Uterus (tissue), 4 donors: ENCODE measurements at places on chromosomes 7 and 10. TPM values are rescaled to one million over a fixed set of nuclear protein-coding genes. Genes with fewer than 3 reads are reported as not detected.

Gene SDK1
- 10.5 TPM for total RNA-seq

GRCh38 chr10:4647109-4647785 lies 178.8 kb upstream of the AKR1E2 start:
- no peak for DNase-seq

GRCh38 chr10:83533290-83533689 lies 606.0 kb upstream of the GHITM start:
- no peak for DNase-seq

- no peak for DNase-seq
These were observed 9.8 kb upstream of the STEAP4 start for GRCh38 chr7:88316456-88316855.

DNA sequence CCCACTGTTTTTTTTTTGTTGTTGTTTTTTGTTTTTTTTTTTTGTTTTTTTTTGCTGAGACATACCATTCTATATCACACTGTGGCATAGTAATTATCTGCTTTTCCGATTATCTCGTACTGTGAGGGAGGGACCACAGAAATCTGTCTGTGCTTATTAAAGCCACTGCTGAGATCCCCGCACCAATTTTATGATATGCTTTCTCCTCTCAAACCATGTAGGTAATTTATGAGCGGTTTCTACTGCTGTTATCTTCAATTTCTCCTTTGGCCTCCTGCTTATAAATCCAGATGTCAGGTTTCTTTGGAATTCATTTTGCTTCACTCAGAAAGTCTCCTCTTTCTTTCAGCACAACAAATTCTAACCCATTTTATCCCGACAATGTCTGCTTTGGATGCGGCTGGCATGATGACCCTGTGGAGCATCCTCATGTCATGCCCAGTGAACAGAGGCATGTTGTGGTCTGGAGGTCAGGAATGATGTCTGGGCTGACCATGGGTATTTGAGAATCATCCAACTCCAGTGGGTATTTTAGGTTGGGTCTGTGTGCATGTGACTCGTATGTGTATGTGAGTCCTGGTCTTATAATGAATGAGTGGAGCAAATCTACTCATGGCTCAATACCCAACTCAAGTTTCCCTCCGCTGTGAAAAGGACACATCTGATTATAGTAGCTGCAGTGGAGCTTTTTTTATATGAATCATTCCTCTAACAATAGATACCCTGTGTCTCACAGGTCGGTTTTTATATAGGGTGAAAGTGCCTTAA lies 213.4 kb downstream of the GALNT17 start:
- DNase-seq, result no peak

GRCh38 chr10:80580638-80581468 lies 43.2 kb downstream of the SH2D4B start:
- no peak for DNase-seq

GRCh38 chr10:79176949-79177602 lies 108.3 kb downstream of the ZMIZ1 start:
- DNase-seq, result no peak

GRCh38 chr7:14687777-14688176 lies 214.8 kb downstream of the DGKB start:
- no peak for DNase-seq

DNA sequence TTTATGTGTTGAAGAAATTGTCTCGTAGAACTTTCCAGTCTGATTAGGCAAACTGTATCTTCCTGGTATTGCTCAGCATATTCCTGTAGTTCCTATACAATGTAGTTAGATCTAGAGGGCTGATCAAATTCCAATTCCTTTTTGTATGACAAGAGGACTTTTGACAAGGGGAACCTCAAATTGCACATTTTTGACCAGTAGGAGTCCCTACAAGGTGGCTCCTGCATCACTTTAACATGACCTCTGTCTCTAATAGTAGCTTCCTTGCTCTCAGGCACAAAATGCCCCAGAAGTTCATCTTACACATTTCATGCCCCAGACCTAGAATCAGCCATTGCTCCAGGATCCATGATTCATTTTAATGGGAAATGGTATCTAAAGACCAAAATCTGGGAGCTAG lies 18.7 kb downstream of the HERPUD2 start:
- no peak for DNase-seq

DNA sequence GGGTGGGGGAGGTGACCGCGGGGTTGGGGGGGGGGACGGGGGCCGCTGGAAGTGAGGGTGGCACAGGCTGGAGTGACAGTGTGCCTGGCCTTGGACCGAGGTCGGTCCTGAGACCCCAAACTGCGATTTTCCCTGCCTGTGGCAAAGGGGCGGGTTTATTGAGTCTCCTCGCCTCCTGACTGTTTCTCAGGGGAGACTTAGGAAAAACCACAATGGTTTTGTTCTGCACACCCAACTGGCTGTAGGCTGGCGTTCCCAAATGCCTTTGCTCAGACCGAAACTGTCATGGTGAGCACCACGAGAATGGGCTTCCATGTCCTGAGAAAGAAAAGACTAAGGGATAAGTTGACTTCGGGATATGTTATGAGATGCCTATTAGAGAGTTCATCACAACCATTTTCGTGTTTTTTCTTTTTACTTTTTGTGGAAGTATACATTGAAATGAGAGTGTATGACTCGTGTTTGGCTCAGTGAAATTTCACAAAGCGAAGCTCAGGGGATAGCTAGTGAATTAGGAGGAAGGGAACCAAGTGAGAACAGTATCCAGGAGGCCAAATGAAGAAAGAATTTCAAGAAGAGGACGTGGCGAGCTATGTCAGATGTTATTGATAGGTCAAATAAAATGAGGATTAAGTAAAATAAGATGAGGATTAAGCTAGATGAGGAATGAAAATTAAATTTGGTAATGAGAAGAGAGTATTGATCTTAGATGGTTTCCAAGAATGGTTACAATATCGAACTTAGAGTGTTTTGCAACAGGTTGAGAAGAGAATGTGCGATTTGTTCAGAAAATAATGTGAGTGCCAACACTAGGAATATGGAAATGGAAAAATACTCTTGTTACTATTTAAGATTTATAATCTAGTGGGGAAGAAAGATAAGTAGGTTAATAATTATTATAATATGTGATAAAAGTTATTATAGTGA lies 918 bp downstream of the NET1 start:
- DNase-seq, result no peak

Gene TWIST1
- 20.8 TPM for total RNA-seq

Gene SUGCT
- 6.3 TPM for total RNA-seq

GRCh38 chr7:154777489-154777888 lies 225.4 kb downstream of the PAXIP1 start:
- DNase-seq, result no peak

- DNase-seq, result no peak
These were observed 906 bp downstream of the CDK1 start for GRCh38 chr10:60778971-60779796.

DNA sequence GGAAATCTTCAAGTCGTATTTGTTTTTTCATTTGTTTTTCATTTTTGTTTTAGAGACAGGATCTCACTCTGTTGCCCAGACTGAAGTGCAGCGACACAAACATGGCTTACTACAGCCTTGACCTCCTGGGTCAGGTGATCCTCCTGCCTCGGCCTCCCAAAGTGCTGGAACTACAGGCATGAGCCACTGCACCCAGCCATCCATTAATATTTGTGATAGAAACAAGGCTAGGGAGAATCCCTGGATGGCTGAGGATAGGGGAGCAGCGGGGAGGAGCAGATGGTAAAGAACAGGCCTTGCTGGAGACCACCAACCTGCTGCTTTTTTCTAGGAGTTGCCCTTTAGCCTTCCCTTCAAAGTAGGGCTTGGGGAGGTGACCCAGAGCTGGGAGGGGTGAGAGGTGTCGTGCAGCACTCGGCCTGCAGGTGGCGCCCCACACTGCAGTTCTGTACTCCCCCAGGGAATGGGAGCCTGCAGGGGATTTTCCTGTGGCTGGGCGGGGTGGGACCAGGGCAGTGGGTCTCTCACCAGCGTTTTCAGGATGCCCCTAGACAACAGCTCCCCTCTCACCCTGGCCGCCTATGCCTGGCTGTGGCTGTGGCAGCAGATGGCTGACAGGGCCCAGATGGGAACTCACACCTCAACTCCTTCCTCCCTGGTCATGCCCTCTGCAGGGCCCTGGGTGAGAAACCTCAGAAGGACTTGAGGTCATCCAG lies 12.6 kb upstream of the CDH23 start:
- DNase-seq, result peak; percentile 66

DNA sequence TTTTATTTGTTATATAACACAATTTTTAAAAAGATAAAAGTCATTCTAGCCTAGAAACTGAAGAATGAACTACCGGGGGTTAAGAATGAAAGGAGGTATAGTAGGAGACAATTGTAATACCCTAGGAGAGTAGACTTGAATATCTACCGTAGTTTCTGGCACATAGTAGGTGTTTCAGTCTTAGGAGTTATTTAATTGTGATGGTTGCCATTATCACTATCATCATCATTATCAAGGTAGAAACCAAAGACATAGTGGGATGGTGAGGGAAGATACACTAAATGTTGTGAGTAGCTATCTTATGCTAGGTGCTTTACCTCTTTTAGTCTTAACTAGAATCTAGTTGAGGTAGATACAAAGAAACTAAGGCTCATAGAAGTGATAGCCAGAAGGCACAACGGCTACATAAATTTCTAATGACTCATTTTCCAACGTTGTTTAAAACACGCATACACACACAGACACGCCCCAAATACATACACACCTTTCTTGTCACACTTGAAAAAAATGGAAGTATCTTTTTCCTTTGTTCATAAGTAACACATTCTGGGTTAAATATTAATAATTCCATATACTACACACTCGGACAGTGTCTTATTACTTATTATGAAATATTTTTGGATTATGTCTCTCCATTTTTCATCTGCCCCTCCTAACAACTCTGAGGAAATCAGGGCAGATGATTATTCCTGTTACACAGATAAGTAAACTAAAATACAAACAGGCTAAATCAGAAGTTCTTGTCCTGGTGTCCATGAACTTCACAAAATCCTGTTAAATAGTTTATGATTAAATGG lies 2.0 kb upstream of the ANLN start:
- no peak for DNase-seq

DNA sequence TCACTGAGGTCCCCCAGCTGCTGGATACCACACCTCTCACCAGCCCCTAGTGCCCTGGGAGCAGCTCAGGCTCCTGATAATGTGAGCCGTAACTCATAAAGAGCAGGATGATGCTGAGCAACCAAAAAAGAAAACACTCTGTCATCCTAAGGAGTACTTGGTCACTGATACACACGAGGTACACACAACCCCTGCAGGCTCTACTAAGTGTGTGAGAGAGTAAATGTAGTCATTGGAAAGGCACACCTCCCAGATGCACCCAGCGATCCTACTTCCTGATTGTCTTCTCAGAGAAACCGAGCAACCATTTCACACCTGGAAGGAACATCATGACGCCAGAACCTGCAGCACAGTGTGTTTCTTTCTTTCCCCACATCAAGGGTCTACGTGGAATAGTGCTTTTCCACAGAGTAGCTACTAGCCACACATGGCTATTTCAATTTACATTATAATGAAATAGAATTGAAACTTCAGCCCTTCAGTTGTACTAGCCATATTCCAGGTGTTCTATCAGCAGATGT lies 34.2 kb downstream of the FIGNL1 start:
- no peak for DNase-seq

GRCh38 chr10:86706401-86706841 lies 38.1 kb downstream of the LDB3 start:
- DNase-seq, result no peak

GRCh38 chr10:104862-105565 lies 30.2 kb upstream of the ZMYND11 start:
- DNase-seq, result no peak
